ENCODE measurements at places on chromosomes 6 and 20.

- DNase-seq, result no peak
These were observed 103.4 kb upstream of the AHI1 start for GRCh38 chr6:135600931-135601330.

DNA sequence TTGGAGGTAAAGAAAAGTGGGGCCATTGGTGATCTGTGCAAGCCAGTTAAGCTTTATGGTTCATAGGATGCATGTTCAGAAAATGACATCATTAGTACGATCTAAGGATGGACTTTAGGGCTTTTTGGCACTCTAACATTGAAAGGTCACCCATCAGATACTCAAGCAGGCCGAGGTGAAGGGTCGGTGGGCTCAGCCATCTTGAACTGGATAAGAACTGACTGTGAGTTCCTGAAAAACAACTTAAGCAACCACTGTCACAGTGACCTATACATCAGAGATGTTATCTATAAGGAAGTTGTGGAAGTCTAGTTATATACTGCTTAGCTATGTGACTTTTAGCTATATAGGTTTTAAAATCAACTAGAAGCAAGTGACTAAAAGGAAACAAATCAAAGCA, 13.0 kb upstream of the ITCH start:
- DNase-seq, result no peak

DNA sequence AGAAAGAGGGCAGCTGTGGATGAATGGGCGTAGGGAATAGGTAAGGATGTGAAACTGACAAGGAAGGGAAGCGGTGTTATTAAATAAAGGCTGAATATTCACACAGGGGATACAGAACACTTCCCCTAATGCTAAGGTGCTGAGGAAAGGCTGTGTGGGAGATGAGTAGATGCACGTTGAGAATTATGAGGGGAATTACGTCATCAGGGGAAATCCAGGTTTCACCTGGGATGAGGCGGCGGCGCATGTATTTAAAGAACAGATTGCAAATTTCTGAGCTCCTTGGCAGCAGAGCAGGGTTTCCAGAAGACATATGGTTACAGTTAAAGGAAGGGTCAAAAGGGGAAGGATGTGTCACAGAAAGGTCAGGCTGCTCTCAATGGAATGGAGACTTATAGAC, 28.7 kb upstream of the EDN1 start:
- no peak for DNase-seq

DNA sequence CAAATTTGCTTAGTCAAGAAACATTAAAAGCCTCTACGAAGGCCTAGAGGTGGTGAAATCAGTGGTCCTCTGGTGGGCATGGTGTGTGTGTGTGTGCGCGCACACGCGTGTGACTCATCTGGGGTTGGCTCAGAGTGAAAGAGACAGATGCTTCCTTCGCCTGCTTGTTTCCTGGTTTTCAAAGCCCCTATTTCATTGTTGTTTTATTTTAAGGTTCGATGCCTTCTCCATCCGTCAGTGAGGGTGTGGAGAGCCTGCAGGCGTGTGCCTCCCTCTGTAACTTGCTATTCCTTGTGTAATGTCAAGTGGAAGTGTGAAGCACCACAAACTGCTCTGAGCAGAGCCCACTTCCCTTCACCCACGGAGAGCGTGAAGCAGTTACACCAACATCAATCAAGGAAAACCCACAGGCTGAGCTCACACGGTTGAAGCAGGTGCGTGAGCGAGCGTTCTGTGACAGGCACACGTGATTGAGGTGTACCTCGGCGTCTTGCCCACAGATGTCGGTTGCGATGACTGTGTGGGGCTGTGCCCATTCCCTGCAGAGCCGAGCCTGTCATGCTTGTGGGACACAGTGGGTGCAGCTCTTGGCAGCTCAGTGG, 233.9 kb downstream of the PRL start:
- no peak for DNase-seq

- no peak for DNase-seq
These were observed 9.5 kb downstream of the NT5E start for GRCh38 chr6:85459224-85459901.

DNA sequence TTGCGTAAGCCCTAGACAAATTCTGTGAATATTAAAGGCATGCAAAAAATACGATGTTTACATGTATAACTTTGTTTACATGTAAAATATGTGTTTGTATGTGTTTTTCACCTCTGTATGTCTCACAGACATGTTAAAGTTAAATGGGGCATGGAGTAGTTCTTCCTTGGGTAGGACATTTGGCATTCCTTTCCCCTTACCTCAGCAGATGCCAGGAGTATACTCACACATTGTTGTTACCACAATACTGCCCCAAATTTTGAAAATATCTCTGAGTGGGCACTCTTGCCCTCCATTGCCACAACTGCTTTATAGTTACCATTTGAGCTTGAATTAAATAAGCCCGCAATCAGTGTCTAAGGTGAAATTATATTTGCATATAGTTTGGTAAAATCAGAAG, 147.5 kb downstream of the MYO6 start:
- no peak for DNase-seq

- peak; percentile 48 for DNase-seq
These were observed 778 bp downstream of the PSMG4 start for GRCh38 chr6:3259491-3259958.

GRCh38 chr6:5302220-5302946, 41.1 kb downstream of the FARS2 start:
- DNase-seq, result peak; percentile 64

DNA sequence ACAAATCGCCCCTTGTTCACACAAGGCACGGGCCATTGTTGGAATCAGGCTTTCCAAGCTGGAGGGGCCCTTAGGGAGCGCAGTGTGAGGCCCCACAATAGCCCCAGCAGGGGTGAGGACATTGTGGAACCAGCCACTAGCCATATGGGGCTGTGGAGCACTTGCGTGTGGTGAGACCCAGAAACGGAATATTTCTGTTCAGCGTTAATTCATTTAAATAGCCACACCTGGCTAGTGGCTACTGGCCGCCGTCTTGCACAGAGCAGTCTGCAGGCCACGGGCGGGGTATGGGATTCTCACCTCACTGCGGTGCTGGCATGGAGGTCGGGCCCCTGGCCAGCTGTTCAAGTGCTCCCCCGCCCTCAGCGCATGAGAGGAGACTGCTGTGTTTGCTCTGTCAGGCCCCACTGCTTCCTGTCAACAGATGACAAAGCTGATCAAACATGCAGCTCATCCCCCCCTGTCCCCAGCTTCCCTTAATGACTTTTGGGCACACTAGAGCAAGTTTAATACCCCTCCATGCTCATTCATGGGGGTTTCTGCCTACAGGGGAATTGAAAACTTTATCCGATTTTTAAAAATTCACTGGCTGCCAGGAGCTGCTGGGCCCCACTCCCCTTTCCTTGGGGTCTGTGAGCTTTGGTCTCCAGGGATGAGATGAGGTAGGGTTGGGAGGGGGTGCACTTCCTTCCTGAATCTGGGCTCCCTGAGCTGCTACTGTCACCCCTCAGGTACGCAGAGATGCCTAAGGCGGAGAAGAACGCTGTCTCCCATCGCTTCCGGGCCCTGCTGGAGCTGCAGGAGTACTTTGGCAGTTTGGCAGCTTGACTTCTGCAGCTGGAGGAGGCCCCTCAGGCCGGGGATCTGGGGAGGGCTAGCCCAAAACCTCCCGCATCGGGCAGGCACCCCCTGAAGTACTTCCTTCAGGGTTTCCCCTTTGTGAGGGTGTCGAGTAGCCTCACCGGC, 13.6 kb downstream of the ITPA start:
- no peak for DNase-seq

DNA sequence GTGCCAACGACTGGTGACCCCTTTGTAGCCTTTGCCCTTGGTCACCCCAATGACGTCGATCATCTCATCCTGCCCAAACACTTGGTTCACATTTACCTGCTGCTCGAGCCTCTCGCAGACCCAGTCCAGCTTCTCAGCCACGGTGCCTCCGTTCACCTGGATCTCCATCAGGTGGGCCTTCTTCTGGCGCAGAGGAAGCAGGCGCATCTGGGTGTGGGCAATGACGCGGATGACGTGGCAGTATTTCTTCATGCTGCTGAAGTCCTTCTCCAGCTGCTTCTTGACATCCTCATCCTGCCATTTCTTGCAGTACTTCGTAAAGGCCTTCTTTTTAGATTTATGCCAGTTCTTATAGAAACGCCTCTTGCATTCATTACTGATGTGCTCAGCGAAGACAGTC, 46.9 kb upstream of the SEC63 start:
- no peak for DNase-seq

DNA sequence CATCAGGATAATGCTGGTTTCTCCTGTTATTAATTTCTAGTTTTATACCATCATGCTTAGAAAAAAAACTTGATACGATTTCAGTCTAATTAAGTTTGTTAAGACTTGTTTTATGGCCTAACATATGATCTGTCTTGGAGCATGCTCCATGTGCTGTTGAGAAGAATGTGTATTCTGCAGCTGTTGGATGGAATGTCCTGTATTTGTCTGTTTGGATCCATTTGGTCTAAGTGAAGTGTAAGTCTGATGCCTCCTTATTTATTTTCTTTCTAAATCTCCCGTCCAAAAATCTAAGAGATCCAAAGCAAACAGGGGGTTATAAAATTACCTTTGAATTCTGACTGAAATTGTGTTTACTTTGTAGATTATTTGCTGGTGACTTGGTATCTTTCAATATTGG, 30.0 kb upstream of the PRND start:
- DNase-seq, result no peak

DNA sequence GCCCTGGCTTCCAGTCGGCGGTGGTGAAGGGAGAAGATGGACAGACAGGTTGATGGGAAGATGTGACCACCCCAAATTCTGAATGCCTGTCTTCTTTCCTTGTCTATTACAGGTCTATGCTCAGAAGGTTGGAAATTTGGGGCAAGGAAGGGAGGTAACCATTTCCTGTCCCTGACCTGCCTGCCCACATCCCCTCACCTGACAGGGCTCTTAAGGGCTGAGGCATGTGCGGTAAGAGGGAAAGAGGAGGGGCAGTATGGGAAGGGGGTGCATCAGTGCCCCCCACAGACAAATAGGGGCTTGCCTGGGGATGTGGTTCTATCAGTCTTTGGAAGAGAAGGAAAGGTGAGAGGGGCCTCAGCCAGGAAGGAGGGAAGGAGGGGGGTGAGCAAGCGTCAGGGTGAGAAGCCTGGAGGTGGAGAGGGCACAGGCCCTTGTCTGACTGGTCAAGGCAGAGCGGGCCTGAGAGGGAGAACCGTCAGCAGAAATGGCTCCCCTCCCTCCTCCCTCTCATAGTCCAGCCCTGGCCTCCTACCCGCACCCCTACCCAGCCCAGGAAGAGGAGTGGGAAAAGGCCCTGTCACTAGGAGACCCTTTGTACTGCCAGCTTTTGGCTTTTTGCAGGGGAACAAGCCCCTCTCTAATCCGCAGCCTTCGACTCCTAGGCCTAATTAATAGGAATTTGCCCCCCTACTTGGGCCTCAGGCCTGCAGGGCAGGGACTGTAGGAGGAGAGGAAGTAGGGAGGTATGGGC, 104.4 kb upstream of the FOXP4 start:
- no peak for DNase-seq

- DNase-seq, result no peak
These were observed 59.6 kb downstream of the SPTLC3 start for GRCh38 chr20:13068336-13068735.

DNA sequence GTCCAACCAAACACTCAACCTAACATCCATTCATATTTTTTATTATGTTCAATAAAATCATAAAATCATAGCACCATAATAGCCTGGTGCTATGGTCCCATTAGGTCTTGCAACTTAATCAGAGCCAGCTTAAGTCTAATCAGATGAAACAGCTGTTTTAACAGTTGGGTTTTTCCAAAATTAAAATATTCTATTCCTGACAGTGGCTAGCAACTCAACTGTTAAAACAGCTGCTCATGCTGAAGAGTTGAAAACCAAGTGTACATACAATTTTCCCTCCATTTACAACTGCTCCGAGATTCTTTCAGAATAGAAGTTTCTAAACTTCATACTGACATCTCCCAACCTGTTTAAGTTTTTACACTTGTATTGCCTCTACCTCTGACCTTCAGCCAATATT, 89.5 kb downstream of the UBE3D start:
- no peak for DNase-seq

- no peak for DNase-seq
These were observed 1513.7 kb downstream of the GRIK2 start for GRCh38 chr6:102907181-102907580.

GRCh38 chr6:44549516-44549915, 162.0 kb downstream of the CDC5L start:
- no peak for DNase-seq

GRCh38 chr20:4829514-4830215, 108.0 kb downstream of the PRND start:
- no peak for DNase-seq

GRCh38 chr20:6679086-6679485, 88.4 kb upstream of the BMP2 start:
- DNase-seq, result no peak

GRCh38 chr20:25037288-25038102, 20.4 kb downstream of the ACSS1 start:
- DNase-seq, result no peak

GRCh38 chr6:37432916-37433656, at the start of gene CMTR1:
CMTR1 (plus strand) TSS chr6:37433221; CDS start chr6:37435630, 2,409 bp downstream.
- DNase-seq, result peak; percentile 85

GRCh38 chr6:169638915-169639314, 62.9 kb downstream of the WDR27 start:
- DNase-seq, result no peak

DNA sequence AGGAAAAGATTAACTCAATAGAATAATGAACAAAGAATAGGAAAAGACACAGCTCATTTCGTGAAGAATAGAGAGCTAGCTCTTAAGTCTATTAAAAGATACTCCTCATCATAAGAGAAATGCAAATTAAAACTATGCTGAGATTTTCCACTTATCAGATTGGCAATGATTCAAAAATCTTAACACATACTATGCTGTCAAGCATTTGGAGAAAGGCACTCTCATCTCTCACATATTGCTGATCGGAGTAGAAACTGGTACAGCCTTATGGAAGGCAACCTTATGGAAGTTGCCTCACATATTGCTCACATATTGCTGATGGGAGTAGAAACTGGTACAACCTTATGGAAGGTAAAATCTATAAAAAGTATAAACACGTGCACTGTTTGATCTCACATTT, 21.4 kb upstream of the PLAGL1 start:
- no peak for DNase-seq
